ENCODE measurements at places on chromosomes 2 and 18.

DNA sequence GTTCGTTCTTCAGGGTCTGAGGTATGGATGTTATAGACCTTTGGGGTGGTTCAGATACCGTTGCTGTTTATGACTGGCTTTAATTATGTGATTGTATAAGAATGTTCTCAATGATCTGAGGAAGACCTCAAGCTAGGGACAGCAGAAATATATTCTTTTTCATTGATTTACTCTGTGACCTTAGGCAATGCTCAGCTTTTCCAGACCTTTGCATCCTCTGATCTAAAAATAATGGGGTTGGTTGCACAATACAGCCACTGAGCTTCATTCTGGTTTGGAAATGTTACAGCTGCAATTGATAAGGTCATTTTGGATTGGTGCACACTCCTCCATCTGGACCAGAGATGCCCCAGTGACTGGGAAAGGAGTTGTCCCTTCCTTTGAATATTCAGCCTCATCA lies 17.2 kb upstream of the CABYR start:
- no peak for DNase-seq

- DNase-seq: no peak
Observed at GRCh38 chr18:10076502-10077030, 162.8 kb downstream of the VAPA start.

DNA sequence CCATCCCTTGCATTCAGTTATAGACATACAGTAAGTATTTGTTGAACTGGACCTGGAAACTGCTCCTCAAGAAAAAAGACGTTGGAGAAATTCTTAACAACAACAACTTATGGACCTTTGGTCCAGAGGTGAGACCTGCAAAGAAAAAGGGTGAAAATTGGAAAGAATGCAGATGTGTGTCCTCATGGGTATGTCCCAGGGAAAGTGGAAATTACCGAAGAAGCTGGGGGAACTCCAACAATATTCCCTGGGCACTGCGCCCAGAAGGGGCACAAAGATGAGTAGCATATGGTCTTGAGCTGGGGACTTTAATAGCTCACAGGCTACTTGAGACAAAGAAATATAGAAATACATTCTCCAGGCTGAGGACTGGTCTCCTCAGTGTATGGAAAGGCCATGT lies 35.5 kb upstream of the YWHAQ start:
- DNase-seq: no peak

- no peak for DNase-seq
Observed at GRCh38 chr2:220931491-220931890, 640.6 kb downstream of the EPHA4 start.

GRCh38 chr2:236583621-236584203 lies 14.1 kb downstream of the ACKR3 start:
- DNase-seq: no peak

GRCh38 chr2:170930131-170930990 lies 1.3 kb downstream of the GORASP2 start:
- peak; percentile 21 for DNase-seq

GRCh38 chr2:234403074-234403473 lies 93.8 kb downstream of the ARL4C start:
- DNase-seq: no peak

GRCh38 chr2:10956006-10956790 lies 44.5 kb downstream of the KCNF1 start:
- no peak for DNase-seq

DNA sequence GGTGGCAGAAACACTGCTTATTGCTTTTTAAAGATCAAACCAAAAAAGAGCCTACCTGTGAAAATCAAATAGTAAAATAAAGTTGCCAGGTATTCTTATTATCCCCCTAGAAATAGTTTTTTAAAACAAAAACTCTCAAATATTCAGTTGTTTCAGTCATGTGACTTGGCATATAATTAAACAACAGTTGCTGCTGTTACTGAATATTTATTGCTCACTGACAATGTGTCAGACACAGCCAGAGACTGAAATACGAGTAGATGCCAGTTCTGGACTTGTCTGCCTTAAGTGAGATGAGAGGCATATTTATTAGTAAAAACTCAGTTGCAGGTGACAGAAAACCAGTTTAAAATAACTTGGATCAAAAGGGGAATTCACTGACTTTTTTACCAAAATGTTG lies 106.0 kb upstream of the RAB12 start:
- no peak for DNase-seq

GRCh38 chr18:43622024-43622423 lies 344.7 kb upstream of the SYT4 start:
- DNase-seq: no peak

GRCh38 chr2:212998626-212999359 lies 152.6 kb downstream of the IKZF2 start:
- no peak for DNase-seq

DNA sequence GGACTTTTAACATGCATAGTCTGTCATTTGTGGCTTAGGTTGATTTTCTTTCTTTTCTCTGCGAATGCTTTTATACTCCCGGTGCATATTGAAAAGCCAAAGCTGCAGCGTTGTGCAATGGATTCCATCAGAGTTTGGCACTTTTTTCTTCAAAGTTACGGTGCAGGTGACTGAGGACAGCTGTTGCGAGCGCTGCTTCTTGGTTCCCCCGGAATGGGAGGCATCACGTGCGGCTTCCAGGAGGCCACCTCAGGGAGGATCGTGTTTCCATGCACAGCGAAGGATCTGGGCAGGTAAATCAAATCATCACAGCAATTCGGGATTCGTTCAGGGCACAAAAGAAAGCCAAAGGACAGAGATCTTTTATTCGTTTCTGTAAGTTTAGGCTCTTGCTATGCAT lies 109.6 kb upstream of the ALKAL2 start:
- DNase-seq: no peak

DNA sequence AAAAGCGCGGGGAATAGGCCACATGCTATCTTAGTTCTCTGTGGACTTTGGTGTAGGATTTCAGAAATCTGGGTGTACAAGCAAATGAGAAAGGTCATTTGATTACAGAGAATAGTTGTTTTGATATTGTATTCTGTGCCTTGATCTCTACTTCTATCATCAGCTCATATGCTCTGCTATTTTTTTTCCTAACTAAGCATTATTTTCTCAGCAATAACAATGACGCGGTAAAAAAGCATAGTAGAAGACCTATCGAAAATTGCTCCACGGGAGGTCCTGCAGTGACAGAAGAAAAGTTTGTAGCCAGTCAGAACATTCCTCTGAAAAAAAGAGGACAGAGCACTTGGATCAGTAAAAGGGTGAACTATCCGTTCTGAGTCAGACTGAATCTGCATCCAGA lies 2.8 kb upstream of the SETBP1 start:
- no peak for DNase-seq

DNA sequence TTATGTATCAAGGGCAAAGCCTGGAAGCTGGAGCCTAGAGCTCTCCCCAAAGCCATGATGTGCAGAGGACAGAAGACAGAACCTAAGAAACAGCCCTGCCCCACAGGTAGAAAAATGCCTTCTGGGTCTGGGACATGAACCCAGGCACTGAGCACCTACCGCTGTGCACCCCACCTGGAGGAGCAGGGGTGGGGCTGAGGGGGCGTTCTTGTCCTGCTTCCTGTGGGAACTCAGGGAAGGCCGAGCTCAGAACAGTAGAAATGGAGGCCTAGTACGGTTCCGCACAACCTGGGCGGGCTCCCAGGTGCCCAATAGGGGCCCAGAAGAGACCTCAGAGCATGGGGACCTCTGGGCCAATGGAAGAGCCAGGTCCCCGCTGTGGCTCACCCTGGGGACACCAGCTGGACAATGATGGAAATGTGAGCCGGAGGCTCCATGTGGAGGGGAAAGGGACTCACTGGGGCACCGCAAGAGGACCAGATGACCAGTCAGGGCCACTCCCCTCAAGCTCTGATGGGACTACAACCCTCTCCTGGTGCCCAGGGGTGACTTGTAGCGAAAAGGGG lies 3.2 kb downstream of the CRACDL start:
- no peak for DNase-seq

- no peak for DNase-seq
Observed at GRCh38 chr18:3851159-3851558, 401.2 kb downstream of the TGIF1 start.

- DNase-seq: no peak
Observed at GRCh38 chr2:151357359-151357758, at the start of gene TNFAIP6. TNFAIP6 (plus strand) TSS chr2:151357592; CDS start chr2:151357667, 75 bp downstream.

- DNase-seq: no peak
Observed at GRCh38 chr2:137724912-137725311, 239.4 kb upstream of the HNMT start.

- no peak for DNase-seq
Observed at GRCh38 chr2:117485588-117485987, 328.9 kb upstream of the DDX18 start.

GRCh38 chr2:36792951-36793350 lies 96.4 kb downstream of the VIT start:
- no peak for DNase-seq

DNA sequence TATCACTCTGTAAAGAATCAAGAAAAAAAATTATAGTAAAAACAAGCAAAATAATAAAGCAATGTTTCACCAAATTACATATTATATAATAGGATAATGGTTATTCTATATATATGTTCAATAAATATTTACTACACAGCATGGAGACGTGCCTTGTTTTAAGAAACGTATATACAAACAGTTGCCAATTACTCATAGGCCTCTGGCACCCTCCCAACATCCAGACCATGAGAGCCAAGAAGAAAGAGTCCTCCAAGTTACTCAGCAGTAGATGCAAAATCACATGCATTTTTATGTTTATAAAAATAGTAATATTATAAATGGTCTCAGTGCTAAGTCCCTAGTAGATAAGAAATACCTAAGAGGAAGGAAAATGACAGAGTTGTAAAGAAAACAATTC lies 64.8 kb downstream of the REV1 start:
- no peak for DNase-seq

GRCh38 chr2:84674586-84674985 lies 158.3 kb downstream of the DNAH6 start:
- DNase-seq: no peak

- DNase-seq: no peak
Observed at GRCh38 chr2:168184681-168185513, 62.5 kb downstream of the STK39 start.

DNA sequence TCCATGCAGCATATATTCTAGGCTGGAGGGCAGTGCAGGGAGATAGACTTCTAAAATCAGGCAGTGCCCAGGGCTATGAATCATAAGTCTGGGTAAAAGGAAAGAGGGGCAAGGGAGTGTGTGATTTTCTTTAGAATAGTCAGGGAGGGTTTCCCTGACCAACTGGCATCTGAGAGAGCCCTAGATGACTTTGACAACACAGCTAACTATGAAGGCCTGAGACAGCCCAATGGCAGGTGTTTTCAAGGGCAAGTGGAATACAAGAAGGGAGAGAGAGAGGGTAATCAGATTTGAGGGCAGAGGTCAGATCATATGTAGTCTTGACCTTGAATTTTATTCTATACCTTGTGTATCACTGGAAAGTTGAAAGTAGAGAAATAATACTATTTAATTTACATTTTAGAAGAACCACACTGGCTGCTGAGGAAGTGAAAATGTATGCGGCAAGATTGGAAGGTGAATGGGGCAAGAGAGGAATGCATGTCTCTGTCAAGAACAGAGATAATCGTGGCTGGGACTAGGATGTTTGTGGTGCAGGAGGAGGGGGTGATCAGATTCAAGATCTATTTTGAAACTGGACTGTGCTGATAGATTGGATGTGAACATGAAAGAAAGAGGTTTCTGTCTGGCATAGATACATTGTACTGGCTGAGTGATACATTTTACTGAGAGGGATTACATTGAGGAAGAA lies 1.9 kb upstream of the ITGB6 start:
- no peak for DNase-seq

DNA sequence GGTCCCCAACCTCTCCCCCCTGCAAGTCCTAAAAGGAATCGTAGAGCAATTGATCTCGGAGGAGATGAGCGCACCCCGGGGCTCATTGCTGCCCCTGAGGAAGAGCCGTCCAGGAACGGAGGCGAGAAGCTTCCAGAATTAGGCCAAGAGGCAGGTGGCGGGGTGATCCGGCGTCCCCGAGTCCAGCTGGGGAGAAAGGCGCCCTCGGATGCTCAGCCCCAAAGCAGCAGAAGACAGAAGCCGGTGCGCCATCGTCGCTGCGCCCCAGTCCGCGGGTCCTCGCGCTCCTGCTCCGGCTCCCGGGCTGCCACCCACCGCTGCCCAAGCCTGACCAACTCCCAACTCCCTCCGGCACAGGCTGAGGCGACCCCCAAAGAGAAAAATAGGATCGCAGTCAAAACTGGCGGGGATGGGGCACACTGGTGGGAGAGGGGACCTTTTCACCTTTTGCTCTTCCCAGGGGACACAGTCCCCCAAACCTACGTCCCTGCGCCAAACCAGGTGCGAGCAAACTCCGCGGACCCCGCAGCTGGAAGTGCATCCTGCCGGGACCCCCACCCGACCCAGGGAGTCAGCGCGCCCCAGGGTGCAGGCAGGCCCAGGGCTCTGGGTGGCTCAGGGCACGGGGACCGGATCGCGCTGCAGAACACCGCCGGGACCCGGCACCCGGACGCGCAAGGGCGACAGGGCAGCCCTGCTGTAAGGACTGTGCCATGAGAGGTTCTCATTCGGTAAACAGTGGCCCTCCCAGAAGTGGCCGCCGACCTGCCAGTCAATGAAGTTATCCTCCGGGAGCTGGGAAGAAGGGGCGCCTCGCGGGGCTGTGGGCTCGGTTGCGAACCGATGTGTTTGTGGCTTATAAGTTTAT lies 8.4 kb upstream of the MEIS1 start:
- no peak for DNase-seq

DNA sequence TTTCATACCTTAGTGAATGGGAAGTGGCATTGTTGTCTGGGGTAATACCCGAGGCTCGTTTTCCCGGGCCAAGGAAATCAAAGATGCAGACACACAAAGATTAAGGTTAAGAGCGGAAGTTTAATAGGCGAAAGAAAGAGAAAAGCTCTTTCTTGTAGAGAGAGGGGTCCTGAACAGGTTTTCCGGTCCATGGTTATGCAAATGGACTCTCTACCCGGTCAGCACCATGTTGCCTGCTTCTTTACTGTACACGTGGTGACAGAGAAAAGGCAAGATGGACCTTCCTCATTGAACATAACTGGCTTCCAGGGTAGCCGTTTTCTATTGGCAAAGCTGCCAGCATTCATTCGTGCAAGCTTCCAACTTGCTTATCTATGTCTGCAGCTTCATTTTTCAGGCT lies 2063.5 kb downstream of the SUCLG1 start:
- DNase-seq: no peak

DNA sequence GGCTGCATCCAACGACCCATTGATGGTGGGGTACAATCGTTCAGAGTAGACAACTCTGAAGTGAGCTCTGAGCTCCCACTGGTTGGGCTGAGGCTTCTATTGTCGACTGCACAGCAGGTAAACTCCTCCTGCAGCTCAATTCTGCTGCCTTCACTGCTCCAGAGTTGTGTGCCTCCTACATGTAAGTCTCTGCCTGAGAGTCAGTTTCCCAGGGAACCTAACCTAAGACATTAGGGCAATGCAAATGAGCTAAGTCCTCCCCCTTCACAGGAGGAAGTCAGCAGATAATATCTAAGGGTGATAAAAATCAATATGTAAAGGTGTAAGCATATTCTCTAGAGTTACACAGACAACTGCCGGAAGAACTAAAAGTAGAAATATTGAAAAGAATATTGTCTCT lies 22.5 kb upstream of the ACYP2 start:
- no peak for DNase-seq
